ENCODE measurements at places on chromosomes 3 and 15.

DNA sequence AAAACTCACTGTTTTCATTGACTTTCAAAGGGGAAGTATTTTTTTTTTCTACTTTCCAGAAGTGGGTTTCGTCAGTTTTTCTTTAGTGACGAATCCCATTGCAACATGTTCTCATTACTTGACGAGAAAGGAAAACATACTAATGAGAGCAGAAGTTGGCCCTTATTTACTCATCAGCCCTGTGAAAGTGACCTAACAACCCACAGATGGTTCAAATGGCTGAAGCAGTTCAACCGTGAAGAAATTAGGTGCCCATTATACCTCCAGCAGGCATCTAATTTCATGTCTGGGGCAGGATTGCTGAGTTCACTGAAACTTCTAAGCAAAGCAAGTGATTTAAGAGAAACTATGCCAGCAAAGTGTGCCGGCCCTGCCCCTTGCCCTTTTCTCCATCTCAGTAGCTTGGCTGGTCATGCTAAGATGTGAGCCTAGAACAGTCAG, 9.0 kb downstream of the AQP9 start:
- no peak for DNase-seq

DNA sequence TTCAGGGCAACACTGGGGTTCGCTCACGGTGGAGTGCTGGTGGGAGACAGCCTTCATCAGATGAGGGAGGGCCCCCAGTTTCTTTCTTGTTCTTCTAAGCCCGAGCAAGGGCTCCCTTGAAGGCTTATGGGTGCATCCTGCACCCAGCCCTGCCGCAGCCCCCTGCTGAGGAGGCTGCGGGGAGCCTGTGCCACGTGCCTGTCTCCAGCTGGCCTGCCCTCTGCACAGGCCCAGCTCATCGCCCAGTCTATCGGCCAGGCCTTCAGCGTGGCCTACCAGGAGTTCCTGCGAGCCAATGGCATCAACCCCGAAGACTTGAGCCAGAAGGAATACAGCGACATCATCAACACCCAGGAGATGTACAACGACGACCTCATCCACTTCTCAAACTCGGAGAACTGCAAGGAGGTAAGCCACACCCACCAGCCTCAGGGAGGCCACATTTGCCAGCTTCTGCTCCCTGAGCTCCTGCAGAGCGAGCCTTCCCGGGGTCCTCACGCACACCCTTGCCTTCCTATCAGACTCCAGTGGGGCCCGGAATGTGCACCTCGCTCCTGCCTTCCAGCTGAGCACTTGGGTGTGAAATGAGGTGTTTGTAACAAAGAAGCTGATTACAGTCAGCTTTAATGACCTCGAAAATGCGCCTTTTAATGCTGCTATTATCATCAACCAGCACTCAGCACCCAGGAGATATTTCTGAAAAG, 164.3 kb downstream of the NSMCE3 start:
- DNase-seq = no peak

GRCh38 chr3:132804498-132804897, 82.3 kb upstream of the NPHP3 start:
- DNase-seq = peak; percentile 15

DNA sequence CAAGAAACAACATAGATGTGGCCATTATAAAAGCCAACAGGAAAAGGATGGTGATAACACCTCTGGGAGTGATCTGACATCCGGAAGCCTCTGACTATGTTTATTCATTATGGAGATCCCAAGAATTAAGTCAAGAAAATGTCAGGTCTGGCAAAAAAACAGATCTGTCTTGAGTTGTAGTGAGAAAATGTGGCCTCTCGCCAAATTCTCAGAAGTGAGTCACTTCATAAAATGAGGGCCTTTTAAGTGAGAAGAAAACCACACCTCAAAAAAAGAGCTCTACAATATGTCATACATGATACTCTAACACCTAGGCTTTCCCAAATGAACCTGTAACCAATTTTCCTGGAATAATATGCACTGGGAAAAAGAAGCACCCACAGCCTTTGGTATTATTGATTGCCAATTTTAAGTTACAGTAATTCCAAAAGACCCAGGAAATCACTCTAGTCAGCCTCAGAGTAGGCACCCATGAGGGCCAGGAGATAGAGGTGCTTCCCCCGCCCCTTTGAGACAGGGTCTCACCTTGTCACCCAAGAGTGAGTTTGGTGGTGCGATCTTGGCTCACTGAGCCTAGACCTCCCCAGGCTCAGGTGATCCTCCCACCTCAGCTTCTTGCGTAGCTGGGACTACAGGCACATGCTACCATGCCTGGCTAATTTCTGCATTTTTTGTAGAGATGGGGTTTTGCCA, 38.0 kb downstream of the CCR3 start:
- DNase-seq = no peak

DNA sequence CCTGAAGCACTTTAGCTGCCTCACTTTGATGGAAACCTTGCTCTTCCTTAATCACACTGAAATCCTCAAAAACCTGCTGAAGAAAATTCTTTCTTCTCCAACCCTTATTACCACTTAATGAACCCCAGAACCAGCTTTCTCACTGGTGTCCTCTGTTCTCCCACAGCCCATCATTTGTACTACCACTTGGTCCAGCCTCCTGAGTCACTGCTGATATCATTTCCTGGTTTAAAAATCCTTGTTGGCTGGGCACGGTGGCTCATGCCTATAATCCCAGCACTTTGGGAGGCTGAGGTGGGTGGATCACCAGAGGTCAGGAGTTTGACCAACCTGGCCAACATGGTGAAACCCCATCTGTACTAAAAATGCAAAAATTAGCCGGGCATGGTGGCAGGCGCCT, 418.6 kb upstream of the KCNMB2 start:
- no peak for DNase-seq

DNA sequence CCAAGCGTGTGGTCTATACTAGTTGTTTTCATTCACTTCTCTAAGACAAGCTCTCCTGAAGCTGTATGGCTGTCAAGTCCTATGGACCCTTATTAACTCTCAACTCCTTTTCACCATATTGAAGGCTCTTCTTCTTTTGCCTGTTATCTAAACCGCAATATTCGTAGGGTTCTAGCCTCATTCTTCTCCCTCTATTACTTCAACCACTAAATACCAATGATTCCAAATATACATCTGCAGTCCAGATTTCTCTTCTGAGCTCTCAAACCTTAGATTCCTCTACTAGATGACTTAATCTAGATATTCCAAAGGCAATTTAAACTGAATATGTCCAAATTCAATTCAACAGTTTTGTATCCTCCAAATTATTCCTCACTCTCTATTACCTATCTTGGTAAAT, 24.6 kb downstream of the AQR start:
- peak; percentile 70 for DNase-seq

- no peak for DNase-seq
These were observed 15.0 kb downstream of the CDCP1 start for GRCh38 chr3:45131201-45131600.

DNA sequence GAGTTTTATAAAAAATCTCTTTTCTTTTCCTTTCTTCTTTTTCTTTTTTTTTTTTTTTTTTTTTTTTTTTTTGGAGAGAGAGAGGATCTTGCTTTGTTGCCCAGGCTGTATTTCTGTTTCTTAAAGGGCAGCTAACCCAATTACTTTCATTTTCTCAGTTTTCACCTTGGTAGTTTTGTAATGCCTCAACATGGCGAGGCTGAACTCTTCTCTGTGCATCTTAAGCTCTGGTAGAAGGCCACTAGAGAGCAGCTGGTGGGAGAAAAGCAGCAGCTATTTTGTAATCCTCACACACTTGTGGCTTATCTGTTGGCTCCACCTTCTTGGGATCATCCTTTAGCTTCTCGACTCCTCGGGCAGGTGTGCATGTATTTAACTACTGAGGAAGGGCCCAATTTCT, 152.2 kb upstream of the MEIS2 start:
- no peak for DNase-seq

GRCh38 chr3:37703626-37704025, 158.1 kb upstream of the CTDSPL start:
- DNase-seq = no peak

DNA sequence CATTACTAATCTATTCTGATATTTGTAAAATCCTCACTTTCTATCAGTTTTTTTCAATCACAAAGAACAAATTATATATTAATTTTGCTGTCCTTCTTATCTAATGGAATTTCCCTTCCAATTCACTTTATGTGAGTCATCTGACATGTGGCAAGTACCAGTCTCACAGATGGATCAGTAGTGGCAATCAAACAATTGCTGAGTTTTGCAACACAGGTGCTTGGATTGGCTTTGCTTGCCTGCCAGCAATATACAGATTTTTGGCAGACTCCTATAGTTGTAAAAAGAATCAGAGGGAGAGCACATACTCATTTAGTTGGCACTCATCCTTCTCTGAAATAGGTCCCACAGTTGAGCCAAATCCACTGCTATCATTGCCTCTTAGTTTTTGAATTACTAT, 83.7 kb downstream of the BCHE start:
- no peak for DNase-seq

- DNase-seq = no peak
These were observed 48.7 kb downstream of the BFSP2 start for GRCh38 chr3:133448478-133449122.

- DNase-seq = no peak
These were observed 484.4 kb upstream of the TPRG1 start for GRCh38 chr3:188687389-188687788.

DNA sequence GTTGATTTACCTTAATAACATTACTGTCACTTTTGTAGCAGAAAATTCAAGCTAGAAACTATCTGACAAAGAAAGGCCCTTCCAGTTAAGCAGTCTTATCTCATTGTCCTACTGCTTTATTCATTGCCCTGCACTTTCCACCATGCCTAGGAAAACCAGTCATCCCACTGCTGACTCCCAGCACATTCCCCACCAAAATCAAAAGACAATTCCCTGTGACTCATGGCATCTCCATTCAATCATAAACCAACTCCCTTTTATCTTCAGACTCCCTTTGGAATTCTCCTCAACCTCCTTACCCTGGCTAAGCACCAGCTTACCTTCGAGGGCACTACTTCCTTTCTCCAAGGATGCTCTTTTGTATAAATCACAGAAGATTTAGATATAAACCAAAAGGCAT, 184.3 kb downstream of the PLCH1 start:
- no peak for DNase-seq

- DNase-seq = no peak
These were observed 9.2 kb downstream of the TM4SF1 start for GRCh38 chr3:149368201-149368673.

DNA sequence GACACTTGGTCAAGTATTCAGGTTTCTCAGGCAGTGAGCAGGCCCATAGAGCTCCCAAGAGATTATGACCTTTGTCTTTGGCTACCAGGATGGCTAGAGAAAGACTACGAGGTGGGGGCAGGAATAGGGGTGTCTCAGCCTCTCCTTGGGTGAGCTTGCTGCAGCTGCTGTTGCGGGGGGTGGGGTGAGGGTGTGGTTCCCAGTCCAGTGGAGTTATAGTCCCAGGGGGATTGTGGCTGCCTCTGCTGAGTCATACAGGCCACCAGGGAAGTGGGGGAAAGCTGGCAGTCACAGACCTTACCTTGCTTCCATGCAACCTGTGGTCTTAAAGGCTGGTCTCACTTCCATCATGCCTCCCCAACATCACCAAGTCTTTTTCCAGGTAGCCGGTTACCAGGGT, 31.7 kb downstream of the ATP2C1 start:
- DNase-seq = no peak

GRCh38 chr3:188529228-188529627, 375.3 kb downstream of the LPP start:
- peak; percentile 23 for DNase-seq

GRCh38 chr3:71050538-71051258, 532.8 kb downstream of the FOXP1 start:
- DNase-seq = peak; percentile 95

- peak; percentile 12 for DNase-seq
These were observed 346.6 kb upstream of the MEIS2 start for GRCh38 chr15:37446921-37447320.

- no peak for DNase-seq
These were observed 526.0 kb downstream of the FOXP1 start for GRCh38 chr3:71057526-71057894.

GRCh38 chr15:58357529-58358476, 74.0 kb upstream of the LIPC start:
- no peak for DNase-seq

- DNase-seq = no peak
These were observed 15.4 kb upstream of the KLF15 start for GRCh38 chr3:126372413-126373145.

- peak; percentile 16 for DNase-seq
These were observed 3.3 kb upstream of the CP start for GRCh38 chr3:149224736-149225594.

DNA sequence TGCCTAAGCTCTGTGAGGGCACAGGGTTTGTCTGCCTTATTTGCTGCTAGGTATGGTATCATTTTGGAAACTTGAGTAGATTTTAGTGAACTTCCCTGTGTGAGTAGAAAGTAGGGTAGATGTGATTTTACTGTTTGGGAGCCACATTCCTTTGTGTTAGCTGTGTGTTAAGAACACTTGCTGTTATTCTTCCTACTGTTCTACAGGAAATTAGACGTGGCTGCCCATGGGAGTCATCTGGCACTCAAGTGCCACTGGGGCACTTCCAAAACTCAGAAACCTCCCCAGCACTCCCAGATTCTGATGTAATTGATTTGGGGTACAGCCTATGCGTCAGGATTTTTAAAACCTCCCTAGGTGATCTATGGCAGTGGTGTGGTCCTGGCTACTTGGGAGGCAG, 369.9 kb upstream of the C2CD4B start:
- DNase-seq = no peak

All from fibroblast of skin of left biceps (primary cell).